ENCODE measurements at places on chromosomes 2 and 18.

GRCh38 chr18:51278045-51278649, 80.7 kb upstream of the MEX3C start:
- DNase-seq = no peak

GRCh38 chr18:42636309-42636708, 479.2 kb downstream of the RIT2 start:
- DNase-seq = no peak

DNA sequence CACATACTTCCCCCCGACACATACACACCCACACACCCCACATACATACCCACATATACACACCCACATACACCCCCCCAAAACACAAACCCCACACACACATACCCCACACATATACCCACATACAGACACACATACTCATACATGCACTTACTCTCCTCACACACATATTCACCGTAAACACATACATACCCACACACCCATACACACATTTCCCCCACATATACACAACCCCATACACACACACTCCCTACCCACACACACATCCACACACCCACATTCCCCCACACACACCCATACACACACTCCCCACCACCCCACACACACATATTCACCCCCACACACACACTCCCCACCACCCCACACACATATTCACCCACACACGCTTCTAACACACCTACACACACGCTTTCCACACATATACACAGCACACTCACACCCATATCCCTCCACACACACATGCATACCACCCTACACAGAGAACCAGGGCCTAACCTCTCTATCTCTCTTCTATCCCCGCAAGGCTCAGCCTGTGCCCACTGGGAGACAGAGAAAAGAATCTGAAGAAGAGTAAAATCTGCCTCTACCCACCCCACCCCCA, 182.4 kb upstream of the ETAA1 start:
- DNase-seq = no peak

DNA sequence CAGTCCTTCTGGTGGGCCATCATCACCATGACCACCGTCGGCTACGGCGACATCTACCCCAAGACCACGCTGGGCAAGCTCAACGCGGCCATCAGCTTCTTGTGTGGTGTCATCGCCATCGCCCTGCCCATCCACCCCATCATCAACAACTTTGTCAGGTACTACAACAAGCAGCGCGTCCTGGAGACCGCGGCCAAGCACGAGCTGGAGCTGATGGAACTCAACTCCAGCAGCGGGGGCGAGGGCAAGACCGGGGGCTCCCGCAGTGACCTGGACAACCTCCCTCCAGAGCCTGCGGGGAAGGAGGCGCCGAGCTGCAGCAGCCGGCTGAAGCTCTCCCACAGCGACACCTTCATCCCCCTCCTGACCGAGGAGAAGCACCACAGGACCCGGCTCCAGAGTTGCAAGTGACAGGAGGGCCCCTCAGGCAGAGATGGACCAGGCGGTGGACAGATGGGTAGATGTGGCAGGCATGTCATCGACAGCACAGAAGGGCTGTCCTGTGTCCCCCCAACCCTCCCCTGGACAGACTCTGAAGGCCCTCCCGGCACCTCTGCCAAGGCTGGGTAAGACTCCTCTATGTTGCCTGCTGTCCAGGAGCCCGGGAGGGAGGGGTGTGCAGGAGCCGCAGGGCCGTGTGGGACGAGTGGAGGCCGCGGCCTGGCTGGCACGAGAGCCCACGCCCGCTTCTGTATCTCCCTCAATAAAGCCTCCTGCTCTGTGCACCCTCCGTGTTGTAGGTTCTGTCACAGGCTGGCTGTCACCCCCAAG, 2.0 kb downstream of the KCNF1 start:
- no peak for DNase-seq

DNA sequence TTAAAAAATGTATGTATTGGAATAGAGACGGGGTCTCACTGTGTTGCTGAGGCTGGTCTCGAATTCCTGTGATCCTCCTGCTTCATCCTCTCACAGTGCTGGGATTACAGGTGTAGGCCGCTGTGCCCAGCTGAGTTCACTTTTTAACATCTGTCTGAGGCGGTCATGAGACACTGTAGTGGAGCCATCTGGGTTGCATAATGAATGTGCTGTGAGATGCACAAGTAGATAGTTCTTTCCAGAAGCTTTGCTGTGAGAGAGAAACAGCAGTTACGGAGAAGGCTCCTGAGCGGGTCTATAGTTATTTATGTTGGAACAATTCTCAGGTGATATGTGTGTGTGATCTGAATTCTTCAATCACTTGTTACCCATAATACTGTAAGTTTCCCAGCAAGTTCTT, 3.1 kb downstream of the RMC1 start:
- DNase-seq = no peak

DNA sequence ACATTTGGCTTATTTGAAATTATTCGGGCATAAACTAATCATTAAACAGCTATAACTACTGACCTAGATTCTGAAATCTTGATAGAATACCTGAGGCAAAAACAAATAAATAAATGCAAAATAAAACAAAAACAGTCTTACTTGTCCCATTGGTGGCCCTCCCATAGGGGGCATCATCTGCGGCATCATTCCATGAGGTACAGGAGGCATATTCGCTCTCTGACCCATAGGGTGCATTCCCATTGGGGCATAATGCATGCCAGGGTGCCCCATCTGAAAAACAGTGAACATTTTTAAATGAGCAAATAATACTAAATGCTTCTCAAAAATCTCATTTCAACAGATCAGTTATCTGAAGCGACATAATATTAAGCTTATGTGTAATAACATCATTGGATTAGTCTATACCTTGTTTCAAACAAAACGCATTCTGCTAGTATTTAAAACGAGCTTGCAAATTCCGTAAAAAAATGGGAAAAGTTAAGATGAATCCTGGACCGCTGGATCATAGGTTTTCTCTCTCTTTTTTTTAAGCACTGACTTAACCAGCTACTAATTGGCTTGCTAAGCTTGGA, 1.3 kb downstream of the PRPF40A start:
- DNase-seq = no peak

DNA sequence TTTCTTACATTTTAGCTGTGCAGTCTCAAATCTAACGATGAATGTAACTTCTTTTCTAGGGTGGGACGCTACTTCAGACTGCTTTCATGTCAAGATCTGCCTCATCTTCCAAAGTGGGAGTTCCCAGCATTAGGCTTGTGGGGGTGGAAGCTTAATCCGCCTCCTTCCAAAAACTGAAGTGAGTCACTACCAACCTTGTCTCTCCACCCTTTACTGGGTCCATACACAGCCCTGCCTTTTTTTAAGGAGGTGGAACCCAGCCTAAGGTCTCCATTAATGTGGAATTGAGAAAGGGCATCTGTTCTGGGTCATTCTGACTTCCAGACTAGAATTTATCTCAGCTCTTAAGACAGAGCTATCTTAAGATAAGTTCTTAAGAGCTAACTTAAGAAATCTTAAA, 42.0 kb upstream of the NFE2L2 start:
- DNase-seq = no peak

DNA sequence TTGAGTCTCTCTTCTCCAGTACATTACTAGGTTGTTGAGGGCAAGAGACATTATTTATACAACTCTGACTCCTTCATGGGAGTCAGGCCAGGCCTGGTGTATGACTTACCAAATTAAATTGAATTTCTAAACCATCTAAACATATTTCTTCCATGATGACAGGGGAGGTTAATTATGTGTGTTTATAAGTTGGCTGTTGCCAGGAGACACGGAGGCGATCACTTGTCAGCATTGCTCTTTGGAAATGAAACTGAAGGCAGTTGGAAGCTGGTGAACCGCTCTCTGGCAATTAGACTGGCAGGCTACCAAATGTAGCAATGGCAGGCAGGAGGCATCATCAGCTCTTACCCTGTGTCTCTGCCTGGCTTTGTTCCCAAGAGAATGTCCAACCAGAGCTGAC, 241.4 kb downstream of the KCNS3 start:
- DNase-seq = no peak

GRCh38 chr2:210198326-210198725, 26.9 kb downstream of the ACADL start:
- DNase-seq = no peak

GRCh38 chr2:26769089-26769761, 5.1 kb downstream of the SLC35F6 start:
- no peak for DNase-seq

DNA sequence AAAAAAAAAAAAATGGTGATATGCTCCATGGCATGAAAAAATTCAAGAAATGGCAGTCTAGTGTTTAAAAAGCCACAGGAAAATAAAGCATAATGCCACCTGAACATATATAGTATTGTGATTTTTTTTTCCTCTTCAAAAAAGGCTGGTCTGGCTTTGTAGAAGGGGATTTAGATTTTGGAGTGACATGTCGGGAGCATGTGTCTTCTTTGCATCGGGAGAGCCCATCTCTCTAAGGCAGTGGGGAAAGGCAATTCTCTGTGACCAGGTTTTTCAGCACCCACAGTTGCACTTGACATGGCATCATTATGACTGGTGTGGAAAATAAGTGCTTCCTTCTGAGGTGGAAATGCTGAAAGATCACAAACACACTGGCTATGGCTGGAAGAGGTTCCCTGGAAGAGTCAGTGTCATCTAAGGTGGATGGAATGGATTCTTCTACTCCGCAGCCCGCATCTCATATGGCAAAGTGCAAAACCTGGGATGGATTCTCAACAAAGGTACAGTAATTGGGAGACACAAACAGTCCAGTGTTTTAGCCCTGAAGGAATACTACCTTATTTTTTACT, 172.5 kb downstream of the AGAP1 start:
- no peak for DNase-seq

- no peak for DNase-seq
Measured at GRCh38 chr2:19841918-19842693, 59.7 kb downstream of the TTC32 start.

DNA sequence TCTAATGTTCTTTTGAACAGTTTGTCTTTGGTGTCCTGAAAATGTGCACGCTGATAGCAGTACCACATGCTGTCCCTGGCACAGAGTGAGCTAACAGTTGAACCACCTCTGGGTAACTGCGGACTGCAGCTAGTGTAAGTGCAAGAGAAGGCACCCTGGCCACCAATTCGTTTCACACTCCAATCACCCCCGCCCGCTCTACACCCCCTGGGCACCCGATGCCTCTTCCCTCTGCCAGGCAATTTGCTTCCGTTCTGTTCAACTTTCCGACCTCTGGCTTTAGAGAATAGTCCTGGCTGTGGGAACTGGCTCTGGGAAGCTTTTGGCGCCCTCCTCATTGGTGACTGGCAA, 1.4 kb downstream of the DOCK10 start:
- DNase-seq = no peak

GRCh38 chr2:157055660-157056199, 201.8 kb upstream of the GALNT5 start:
- DNase-seq = no peak

DNA sequence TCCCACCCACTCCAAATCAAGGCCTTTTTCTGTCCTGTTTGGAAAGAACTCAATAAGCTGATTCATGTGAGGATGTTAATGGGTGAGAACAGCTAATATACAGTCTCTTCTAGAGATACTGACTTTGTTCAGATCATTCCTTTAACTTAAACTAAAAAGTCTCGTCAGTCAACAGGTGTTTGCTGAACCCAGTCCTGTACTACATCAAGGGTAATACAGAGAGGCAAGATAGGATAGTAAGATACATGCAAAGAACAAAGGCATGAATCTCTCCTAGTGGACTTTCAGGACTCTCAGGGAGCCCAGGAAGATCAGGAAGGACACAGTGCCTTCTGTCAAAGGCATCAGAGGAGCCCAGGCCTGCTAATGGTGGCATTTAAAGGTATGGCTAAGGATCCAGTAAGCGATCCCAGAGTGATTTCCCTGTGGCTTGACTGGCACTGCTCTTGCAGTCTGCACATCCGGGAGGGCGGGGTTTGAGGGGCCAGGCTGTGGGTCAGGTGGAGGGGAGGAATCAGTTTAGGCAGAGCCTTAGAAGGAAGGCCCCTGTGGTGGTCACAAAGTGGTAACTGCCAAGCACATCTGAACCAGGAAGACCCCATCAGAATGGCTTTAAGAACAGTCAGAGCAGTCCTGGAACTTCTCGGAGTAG, 54.0 kb downstream of the EPAS1 start:
- DNase-seq = peak; percentile 15

DNA sequence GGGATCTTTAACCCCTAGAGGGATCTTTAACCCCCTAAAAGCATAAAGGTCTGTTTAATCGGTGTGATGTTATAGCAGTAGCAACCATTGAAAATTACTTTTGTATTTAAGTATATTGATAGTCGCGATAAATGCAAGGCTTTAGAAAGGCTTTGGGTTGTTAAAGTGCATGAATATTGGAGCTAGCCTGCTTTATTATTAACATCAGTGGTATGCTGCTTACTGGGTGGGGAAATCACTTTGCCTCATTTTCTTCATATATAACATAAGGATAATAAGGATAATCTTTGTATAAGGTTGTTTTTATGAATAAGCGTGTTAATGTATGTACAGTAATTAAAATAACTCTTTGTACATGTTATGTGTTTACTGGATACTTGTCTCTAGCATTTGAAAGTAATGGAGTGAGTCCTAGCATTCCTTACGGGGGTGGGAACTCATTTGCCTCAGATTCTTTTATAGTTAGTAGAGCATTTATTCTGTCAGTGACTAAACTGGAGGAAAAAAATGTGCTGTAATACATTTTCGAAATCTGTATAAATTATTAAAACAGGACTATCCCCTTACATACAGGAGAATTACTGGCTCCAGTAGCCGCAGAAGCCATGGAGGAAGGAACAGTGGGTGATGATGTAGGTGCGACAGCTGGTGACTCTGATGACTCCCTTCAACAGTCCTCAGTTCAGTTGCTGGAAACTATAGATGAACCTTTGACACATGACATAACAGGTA, 122.2 kb downstream of the BIRC6 start:
- DNase-seq = no peak

- no peak for DNase-seq
Measured at GRCh38 chr2:233519787-233520611, 46.6 kb downstream of the USP40 start.

DNA sequence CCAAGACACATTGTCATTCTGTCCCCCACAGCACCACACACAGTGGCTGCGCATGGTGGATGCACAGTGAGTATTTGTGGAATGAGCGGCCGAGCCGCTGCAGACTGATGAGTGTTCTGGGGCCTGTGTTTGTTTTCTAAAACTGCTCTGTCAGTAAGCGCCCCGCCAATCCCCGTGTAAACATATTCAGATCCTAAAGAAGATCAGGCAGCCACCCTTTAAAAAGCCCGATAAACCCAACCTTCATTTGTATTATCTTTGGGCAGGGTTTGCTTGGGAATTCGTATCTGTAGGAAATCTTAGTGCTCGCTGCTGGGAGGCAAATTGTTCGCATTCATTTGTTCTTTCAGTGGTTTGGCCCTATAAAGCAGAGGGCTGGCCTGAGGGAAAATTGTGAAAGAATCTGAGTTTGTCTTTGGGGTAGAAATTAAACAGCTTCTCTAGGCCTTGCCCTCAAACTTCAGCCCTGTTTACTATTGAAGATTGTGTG, 68.6 kb downstream of the TGOLN2 start:
- no peak for DNase-seq

GRCh38 chr18:44411262-44411905, 269.3 kb upstream of the SETBP1 start:
- no peak for DNase-seq

- peak; percentile 69 for DNase-seq
Measured at GRCh38 chr2:196242131-196242620, 70.8 kb upstream of the STK17B start.

Data from naive thymus-derived CD4-positive, alpha-beta T cell (primary cell).